ENCODE measurements at places on chromosomes 12 and 14.

- DNase-seq = no peak
These were observed 20.8 kb upstream of the PYROXD1 start for GRCh38 chr12:21416511-21417121.

- DNase-seq = no peak
These were observed 4.1 kb downstream of the NFYB start for GRCh38 chr12:104133866-104134265.

GRCh38 chr14:62082779-62083178 is 320.6 kb downstream of the SNAPC1 start:
- DNase-seq = no peak

- no peak for DNase-seq
These were observed 227.5 kb downstream of the SSPN start for GRCh38 chr12:26422839-26423398.

DNA sequence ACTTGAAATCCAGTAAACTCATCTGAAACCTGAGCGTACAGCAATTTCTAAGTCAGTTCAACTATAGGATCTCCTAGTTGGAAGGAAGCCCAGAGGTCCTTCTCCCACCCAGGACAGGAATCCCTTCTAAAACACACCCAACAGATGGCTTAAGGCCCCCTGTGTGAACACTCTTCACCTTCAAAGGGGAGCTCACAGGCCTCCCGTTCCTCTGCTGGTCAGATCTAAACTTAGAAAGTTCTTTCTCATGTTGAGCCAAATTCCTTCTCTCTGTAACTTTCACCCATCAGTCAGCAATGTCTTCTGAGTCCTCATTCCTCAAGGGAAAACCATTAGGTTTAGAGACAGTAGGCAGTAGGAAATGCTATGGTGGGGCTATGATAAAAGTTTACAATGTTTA is 355.2 kb downstream of the PCNX1 start:
- DNase-seq = no peak
